ENCODE measurements at places on chromosomes 2 and 18. TPM values are rescaled to one million over a fixed set of nuclear protein-coding genes. Genes with fewer than 3 reads are reported as not detected.

The TCF23 gene
- total RNA-seq: not detected

DNA sequence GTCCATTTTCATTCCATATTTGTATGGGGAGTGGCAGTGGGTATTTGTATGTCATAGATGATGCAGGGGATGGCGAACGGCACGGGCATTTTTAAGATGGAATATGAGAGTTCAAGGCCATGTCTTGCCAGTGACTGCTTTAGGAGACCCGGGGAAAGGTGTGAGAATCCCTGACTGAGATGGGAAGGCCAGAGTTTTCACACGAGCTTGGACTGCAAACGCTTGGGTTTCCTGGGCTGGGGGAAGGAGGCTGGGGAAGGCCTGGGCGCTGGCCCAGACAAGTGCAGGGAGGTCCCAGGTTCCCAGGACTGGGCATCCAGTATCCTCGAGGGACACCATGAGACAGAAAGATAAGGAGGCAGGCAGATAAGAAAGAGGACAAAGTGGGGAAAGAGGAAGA, 35.2 kb downstream of the CNGA3 start:
- DNase-seq: no peak

The SH3RF3 gene
- 12.8 TPM for total RNA-seq

DNA sequence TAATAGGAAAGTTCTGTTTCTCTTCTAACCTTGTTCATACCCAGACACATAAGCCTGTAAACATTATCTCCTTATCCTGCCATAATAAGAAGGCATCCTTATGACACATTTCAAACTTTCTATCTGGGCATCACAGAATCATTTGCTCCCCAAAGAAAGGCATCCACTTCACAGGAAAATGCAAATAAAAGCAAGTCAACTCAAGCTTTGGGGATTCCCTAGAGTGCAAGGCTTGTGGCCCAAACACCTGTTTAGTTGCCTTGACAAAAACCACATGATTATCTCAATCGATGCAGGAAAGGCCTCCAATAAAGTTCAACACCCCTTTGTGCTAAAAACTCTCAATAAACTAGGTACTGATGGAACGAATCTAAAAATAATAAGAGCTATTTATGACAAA, 195.7 kb upstream of the GALNT5 start:
- no peak for DNase-seq

DNA sequence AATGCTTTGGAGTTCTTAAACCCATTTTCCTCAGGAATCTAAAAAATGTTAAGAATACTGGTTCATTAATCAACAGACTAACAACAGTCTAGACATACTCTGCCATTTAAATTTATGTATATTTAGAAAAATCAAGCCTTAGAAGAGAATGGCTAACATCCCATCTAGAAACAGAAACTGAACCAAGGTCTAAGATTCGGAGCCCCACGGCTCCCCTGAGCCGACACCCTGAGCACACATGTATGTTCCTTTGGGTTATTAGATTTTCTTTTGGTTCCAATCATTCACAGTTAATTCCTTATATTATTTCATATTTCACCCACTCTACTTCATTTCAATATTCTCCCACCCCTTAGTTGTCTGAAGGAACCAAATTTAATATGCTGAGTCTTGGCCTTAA, 94.8 kb upstream of the HNRNPA3 start:
- DNase-seq: no peak

DNA sequence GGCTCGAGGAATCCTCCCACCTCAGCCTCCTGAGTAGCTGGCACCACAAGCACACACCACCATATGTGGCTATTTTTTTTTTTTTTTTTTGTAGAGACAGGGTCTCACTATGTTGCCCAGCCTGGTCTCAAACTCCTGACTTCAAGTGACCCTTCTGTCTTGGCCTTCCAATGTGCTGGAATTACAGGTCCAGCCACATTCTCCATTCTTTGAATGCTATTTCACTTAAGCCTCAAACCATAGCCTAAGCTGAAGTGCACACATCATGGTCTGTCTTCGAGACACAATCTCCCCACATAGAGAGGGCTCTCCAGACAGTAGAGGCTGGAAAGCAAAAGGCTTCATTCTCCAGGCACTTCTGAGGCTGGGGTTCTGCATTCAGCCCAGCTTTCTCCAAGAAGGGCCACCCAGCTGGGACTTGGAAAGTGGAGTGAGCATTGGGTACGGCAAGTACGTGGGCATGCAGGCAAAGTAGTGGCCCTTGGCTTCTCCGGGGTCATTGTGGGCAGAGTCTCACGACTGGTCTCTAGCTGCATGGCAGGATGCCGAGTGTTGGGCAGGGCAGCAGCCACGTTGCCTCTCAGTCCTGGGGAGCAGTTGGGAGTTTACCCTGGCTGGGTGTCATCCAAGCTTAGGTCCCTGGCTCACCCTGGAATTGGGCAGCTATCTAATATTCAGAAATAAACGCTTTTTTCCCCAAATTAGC, 78.2 kb upstream of the SMAD7 start:
- DNase-seq: no peak

GRCh38 chr2:50039445-50039844, 885.1 kb upstream of the FSHR start:
- no peak for DNase-seq

DNA sequence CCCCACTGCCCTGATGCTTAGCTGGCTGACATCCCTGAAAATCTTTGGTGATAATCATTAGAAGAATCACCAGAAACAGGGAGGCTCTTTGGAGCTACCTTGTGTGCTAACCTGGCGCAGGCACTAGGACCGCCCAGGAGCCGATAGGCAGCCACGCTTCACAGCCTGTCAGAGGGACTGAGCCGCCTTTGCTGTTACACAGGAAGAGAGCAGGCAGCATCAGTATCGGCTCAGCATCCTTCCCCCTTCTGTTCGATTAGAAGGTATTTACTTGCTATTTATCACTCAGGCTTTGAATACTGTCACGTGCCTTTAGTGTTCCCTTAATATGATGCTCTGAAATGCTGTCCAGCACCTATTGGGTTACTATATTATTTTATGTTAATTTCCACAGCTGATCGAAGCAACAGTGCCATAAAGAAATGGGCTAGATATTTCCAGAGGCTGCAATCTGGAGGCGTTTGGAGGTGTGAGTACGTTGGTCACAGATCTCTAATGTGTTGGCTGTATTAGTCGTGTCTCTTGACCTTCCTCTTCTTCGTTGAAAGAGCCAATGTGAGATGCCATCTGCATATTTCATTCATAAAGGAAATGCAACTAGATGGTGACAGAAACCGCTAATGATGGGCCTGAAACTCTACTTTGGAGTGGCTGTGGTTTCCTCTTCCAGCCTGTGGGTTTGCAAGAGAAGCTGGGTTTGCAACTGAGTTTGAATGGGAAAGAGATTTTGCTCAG, 110.4 kb upstream of the RAB27B start:
- peak; percentile 19 for DNase-seq

GRCh38 chr2:145352484-145352883, 832.6 kb upstream of the ZEB2 start:
- DNase-seq: no peak

GRCh38 chr2:179268277-179268925, 3.8 kb upstream of the SESTD1 start:
- DNase-seq: no peak

DNA sequence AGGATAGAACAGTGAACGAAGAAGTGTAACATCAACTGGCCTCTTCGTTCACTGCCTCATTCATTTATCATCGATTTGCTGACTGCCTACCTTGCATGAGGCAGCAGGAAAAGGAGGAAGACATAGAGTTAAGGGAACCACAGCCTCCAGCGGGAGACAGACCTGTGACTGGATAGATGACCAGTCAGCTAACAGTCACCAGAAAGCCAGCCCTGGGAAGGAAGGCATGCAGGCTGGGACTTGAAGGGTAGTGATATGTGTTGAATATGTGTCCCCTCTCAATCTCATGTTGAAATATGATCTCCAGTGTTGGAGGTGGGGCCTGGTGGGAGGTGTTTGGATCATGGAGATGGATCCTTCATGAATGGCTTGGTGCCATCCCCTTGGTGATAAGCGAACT, 58.3 kb downstream of the CTIF start:
- DNase-seq: no peak

The STPG4 gene
- not detected for total RNA-seq

DNA sequence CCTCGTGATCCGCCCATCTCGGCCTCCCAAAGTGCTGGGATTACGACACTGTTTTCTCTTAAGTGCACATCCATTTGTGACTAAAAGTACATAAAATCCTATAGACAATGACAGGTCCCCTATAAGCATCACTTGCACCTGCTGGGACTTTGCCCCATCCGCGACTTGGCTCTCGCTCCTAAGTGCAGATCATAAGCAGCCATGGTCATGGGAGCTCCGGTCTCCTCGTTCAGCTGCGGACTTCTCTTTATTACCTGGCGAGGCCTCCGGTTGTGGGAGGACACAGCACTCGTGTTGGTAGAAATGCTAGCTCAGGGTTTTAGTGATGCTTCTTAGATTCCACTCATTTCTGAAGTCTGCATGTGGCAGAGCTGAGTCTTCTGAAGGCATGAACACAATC, 92.7 kb upstream of the ST6GAL2 start:
- DNase-seq: no peak

The GRHL1 gene
- total RNA-seq: 1.7 TPM

DNA sequence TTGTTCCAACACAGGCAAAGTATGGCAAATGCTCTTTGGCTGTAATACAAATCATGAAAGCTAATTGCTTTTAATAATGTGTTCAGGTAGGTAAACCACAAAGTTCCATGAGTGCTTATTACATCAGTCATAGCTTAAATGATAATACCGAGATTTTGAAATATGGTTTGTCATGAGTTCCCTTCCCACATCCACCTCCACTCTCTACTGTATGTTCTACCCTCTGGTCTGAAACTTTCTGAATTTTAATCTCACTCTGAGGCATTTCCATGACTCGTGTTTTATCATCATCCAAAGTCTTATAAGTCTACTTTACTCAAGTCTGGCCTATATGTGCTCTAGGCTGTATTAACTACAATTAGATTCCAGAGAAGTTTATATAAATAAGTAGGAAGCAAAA, 354.8 kb downstream of the AKAIN1 start:
- DNase-seq: no peak

DNA sequence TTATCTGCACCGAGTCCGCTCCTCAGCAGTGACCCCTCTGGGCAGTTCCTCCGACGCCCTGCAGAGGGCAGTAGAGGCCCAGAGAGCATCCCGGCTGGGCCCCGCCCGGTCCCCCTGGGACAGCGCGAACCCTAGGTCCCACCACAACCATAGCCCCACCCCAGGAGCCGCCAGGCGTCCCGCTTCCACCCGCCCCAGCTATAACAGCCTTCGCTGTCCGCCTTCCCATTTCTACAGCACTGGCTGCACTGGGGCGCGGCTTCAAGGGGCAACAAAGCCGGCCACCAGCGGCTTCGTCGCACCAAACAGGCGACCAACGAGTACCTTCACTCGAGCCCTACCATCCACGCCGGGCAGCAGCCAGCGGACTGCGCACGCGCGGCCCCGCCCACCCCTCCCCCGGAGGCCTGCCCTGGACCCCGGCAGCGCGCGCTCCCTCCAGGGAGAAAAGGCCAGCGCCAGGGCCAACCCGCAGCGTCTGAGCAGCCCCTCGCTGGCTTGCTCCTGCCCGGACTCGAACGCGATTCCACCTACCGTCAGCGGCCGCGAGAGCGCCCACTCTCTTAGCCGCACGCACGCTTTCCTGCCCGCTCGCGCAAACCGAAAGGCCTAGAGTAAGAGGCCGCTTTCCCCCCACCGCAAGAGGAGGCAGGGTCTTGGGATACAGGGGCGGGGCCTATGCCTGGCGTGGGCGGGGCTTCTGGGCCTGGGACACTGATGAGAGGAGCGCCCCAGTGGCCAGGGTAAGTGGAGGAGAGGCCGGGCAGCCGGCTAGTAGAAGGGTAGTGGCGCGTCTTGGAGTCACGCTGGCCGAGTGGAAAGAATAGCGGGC, at the start of gene NHEJ1:
TSS of gene NHEJ1 (minus strand) at position 630 of the 832 bp plus-strand sequence. CDS start 2,453 bp downstream, outside the sequence.
- DNase-seq: peak; percentile 94

The MEX3C gene
- 54.1 TPM for total RNA-seq

- DNase-seq: no peak
These were observed 234.5 kb downstream of the VAPA start for GRCh38 chr18:10148189-10148929.

DNA sequence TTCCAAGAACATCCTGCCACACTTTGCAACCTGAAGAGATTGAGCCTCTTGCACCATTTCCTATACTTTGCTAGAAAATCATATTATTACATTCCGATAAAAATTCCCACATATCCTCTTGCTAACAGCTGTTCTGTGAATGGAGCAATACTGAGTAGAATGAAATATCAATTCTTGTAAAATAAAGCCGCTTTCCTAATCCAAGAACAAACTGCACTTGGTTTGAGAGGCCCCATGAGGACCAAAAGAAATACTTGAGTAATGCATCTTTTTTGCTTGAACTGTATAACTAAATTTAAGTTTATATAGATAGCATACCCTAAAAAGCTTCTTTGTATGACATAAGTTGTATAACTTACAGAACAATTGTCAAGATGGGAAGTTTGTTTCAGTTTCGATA, 632.4 kb upstream of the SLC8A1 start:
- no peak for DNase-seq

GRCh38 chr2:158635961-158636601, 159.0 kb upstream of the DAPL1 start:
- DNase-seq: no peak

- DNase-seq: peak; percentile 27
These were observed 23.0 kb downstream of the ERMN start for GRCh38 chr2:157302492-157303099.

The PXDN gene
- 521 TPM for total RNA-seq

DNA sequence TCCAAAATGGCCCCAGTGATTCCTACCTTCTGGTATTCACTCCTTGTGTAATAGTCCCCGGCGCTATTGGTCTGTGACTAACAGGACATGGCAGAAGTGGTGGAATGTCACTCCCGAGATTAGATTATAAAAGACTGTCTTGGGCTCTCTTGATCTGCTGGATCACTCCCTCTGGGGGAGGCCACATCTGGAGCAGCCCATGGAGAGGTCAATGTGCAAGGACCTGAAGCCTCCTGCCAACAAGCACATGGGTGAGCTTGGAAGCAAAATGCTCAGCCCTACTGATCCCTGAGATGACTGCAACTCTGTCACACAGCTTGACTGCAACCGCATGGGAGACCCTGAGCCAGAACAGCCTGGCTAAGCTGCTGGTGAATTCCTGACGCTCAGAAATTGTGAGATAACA, 94.3 kb upstream of the GLI2 start:
- no peak for DNase-seq

- DNase-seq: no peak
These were observed 6.8 kb downstream of the ESCO1 start for GRCh38 chr18:21593540-21594257.
